ENCODE measurements at places on chromosomes 16 and 17.

DNA sequence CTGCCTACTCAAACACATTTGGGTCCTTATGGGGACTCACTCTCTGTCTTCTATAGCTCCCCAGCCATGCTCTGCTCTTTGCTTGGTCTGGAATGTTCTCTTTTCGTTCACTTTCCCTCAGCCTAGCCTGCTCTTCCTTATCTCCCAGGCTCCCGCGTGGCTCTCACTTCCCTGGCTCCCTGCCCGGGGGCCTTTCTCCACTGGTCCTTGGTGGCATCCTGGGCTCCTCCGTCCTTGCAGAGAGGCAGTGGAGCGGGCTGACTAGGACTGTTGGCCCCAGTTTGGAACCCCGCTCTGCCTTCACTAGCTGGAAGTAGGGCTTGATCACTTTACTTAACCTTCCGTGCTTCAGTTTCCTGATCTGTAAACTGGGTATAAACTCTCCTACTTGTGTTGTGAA is 31.2 kb downstream of the SHISA6 start:
- DNase-seq = no peak

DNA sequence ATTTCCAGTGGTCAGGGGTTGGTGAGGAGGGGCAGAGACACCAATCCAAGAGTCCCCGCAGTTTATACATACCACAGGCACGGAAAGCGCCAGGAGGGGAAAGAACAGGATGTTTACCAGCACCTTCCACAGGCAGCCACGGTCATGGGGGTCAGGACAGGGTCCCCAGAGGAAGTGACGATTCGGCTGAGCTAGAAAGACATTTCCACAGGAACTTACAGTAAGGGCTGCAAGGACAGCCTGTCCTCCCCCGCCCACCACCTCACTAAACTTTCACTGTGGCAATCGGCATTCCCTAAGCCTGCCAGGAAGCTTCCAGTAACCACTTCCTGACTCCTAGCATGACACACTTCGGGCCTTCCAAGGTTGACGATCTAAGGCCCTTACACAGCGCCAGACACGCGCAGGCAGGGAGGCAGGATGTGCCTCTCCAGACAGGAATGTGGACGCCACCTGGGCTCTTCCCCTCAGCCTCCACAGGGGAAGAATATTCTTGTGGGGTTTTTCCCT is 1.2 kb upstream of the MT2A start:
- DNase-seq = no peak

DNA sequence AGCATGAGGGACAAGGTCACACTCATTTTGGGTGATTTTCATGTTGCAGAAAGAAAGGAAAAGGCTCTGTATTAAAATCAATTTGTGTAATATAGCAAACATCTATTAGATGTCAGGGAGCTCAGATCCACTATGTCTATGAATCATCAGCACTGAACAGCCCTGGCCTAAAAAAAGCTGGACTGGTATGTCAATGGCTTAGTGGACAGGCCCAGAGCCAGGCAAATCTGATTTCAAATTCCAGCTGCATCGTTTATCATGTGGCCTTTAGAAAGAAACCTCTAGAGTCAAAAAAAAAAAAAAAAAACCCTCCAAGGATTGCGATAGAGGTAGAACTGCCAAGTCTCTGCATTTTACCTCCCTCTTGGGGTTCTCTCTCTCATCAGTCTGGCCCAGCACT is 5.4 kb downstream of the GAS7 start:
- no peak for DNase-seq

DNA sequence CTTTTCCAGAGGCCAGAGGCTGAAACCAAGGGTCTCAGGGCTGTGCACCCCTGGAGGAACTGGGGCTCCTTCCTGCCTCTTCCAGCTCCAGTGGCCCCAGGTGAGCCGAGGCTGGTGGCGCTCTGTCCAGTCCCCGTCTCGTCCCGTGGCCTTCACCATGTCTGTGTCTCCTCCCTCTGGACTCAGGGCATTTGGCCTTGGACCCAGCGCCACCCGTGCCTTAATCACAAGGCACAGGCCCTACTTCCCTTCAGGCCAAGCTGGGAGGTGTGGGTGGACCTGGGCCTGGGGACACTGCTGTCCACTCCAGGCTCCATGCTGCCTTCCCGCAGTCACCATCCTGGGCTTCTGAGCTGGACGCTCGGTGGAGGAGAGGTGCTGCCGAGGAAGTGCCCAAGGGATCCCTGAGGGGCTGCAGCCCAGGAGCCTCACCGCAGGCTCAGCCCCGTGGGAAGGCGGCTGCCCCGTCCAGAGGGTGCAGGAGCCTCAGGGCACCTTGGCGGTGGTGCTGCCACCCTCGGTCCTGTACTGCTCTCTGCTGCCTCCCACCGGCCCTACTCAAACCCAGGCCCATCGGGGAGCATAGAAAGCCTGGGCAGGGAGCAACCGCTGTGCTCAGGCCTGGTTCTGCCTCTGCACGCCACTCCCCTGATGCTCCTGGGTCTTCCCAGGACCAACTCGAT is 9.6 kb upstream of the APRT start:
- no peak for DNase-seq

DNA sequence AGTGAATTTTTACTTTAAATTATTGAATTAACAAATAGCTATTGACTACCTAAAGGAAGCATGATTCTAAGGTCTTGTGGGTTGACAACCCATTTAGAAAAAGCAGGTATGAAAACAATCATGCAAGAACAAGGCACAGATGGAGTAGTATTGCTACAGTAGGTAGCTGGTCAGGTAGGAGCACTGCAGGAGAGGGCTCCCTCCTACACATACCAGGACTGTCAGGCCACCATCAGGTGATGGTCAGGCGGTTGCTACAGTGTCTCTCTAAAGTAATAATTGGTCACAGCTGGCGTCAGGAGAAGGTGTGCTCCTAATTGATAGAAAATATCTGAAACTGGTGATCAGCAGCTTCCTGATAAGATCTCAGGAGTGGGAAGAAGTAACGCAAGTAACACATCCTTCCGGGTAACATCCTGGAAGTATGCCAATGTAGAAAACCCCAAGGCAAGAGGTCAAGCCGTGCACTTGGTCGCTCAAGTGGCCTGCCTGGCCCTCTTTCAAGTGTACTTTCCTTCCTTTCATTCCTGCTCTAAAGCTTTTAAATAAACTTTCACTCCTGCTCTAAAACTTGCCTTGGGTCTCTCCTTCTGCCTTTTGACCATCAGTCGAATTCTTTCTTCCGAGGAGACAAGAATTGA is 486.5 kb downstream of the TMEM114 start:
- no peak for DNase-seq

GRCh38 chr17:82377924-82378740 is 6.6 kb downstream of the UTS2R start:
- no peak for DNase-seq

DNA sequence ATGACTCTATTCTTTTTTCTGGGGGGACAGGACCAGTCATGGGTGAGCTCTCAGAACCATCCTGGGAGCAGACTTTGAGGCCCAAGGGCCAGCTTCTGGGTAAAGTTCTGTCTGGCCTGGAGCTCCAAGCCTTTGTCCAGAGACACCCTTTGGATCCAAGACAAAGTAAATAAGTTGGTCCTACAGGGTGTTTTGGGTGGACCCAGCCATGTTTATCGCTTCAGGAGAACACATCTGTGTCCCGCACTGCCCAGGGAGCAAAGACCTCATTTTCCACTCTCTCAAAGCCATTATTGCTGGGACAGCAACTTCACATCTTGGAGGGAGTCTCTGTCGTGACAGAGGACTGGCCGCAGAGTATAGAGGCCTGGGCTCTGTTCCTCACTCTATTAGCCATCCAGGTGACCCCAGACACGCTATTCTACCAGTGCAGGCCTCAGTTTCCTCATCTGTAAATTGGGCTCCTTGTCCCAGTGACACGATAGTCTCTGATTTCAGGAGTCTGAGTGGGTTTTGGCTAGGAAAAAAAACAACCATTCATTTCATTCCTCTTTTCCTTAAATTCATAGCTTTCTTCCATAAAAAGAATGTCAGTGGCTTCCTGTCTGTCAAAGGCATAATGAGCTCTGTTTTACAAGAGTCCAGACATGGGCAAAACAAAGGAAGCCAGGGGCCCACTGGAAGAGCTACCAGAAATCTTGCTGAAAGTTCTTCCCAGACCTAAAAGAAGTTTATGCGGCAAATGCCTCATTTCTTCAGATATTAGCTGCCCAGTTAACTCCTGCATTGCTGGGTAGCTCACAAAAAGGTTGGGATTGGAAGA is 62.4 kb downstream of the PECAM1 start:
- no peak for DNase-seq

DNA sequence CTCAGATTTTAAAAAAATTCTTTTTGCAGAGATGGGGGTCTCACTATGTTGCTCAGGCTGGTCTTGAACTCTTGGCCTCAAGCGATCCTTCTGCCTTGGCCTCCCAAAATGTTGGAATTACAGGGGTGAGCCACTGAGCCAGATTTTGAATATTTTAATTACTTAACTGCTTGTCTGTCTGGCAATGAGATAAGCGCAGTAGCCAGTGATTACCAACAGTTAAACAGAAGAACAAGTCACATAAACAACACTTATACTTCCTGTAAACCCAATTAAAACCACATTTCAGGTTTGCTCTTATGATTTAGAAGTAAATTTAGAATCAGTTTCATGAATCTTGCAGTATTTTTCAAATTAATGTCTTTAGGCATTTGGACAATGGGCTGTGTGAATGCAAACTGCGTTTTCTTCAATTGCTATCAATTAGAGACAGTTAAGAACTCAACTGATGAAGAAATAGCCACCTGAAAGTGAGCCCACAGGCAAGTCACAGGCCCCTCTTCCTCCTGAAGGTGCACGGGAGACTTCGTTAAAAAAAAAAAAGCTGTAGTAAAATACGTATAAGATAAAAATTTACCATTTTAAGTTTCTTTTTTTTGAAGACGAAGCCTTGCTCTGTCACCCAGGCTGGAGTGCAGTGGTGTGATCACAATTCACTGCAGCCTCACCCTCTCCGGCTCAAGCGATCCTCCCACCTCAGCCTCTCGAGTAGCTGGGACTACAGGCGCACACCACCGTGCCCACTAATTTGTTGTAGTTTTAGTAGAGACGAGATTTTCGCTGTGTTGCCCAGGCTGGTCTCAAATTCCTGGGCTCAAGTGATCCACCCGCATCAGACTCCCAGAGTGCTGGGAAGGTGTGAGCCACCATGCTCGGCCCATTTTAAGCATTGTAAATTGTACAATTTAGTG is 73.0 kb downstream of the PITPNC1 start:
- DNase-seq = no peak

GRCh38 chr17:28370744-28371103 is 617 bp upstream of the VTN start:
- no peak for DNase-seq

DNA sequence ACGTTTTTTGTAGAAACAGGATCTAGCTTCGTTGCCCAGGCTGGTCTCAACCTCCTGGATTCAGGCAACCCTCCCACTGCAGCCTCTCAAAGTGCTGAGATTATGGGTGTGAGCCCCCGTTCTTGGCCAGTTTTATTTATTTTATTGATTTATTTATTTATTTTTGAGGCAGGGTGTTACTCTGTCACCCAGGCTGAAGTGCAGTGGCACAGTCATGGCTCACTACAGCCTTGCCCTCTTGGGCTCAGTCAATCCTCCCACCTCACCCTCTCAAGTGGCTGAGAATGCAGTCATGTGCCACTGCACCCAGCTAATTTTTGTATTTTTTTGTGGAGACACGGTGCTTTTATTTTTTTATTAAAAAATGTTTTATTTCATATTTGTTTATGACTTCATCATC is 79.9 kb upstream of the ATF7IP2 start:
- no peak for DNase-seq

DNA sequence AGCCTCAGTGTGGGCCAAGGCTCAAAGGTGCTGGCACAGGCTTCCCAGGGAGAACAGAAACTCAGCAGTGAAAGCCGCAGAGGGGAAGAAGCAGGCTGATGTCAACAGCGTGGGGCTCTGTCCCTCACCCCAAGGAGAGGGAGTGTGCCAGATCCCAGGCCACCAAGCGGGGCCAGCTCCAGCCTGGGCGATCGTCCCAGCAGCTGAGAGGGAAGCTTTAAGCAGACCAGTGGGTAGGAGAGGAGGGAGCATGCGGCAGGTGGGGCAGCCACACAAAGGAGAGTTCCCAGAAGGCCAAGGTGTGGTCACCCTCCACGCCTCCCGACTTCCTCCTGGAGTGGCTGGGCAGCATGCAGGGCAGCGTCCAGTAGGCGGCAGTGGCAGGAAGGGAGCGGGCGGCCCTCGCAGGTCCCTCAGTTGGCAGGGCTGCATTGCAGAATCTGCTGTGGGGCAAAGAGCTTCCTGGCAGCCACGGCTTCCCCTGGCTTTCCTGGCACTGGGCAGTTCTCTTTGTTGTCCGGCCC is 6.0 kb downstream of the SYNGR2 start:
- no peak for DNase-seq

GRCh38 chr17:63478814-63479494 is 2.1 kb downstream of the ACE start:
- peak; percentile 69 for DNase-seq

DNA sequence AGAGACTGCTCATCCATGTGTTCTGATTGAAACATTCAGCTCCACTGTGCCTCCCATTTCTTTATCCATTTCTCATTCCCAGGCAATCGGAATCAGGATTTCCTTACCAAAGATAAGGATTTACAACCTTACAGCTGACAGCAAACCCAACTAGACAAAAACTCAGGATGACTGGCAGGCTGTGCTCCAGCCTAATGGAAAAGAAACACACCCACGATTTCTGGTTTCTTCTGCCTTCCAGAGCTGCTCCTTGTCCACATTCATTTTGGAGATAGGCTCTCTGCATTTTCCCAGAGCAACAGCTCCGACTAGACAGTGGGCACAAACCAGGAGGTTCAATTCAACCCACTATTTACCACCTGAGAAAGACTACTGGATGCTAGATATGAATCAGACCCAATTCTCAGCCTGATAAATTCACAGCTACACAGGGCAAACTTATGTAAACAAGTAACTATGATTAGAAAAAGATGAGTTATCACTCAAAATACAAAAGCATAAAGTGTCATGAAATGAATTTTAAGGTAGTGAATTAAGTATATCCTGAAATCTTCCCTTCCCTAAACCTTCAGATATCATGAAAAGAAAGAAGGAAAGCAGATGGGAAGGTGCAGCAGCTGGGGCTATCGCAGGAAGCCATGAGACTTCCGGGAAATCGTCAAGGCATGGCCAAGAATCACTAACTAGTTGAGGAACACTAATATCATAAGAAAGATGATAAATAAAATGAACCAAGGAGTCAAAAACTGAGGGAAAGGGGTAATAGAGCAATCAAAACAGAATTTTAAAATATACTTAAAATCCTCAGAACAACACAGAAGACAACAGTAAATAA is 44.8 kb upstream of the CLEC18B start:
- no peak for DNase-seq

DNA sequence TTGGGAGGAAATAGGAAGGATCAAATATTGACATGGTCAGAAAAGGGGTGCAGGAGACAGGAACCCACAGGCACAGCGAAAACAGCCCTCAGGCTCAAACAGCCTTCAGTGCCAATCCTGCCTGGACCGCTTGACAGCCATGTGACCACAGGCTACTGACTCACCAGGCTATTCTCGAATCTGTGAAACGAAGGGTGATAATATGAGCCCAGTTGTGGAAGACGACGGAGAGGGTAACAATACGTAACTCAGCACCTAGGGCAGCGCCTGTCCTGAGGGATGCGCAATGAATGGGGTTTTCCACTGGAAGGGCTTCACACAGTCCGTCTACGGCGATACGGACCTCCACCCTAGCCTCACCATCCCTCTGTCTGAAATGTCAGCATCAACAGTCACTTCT is 117.3 kb upstream of the RCVRN start:
- DNase-seq = no peak

GRCh38 chr16:24634919-24635318 is 94.5 kb upstream of the TNRC6A start:
- no peak for DNase-seq

- DNase-seq = no peak
Measured at GRCh38 chr16:79165506-79165905, 435.0 kb downstream of the MAF start.

- DNase-seq = no peak
Measured at GRCh38 chr16:70391881-70392481, 45.3 kb downstream of the DDX19A start.
